ENCODE measurements at places on chromosomes 3 and 15.
A peak's percentile ranks its signal among the peaks of the same experiment; 100 is the strongest.

DNA sequence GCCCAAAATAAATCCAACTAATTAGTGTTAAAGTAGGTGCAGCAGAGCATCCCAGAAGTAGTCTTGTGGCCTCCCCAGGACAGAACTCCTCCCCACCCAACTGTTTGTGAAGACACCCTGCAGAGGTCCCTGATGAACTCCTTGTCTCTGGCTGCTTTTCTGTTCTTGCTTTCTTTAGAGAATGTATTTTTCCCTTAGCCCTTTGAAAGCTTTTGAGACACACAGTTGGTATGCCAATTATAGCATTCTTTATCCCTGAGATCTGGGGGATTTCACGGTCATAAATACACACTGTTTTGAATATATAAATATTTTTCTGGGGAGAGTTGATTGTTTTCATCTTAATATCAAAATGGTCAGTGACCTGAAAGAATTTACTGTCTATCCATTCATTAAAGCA lies 9.8 kb downstream of the TFG start:
- no peak for DNase-seq

DNA sequence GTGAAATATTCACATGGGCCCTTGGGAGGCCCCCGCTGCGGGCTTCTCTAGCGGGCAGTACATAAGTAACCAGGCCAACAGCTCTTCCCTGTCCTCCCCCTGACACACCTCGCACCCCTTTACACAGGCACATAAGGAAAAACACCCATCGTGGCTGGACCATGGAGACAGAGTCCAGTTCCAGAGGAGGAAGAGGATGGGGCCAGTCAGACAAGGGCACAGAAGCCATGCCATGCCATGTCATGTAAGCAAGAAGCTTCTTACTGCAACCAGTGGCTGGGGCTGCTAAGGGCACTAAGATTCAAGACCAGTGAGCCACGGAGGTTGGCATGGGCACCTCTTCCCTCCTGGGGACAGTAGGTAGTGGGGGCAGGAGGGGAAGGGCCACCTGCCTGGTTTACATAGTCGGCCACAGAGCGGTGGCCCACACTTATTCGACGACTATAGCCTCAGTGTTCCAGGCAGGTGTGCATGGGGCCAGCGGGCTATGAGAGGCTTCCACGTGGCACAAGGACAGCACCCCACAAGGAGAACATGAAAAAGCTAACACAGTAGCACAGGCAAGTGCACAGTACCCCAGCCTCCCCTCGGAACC lies 5.7 kb upstream of the CYP11A1 start:
- DNase-seq = no peak

- DNase-seq = no peak
Observed at GRCh38 chr3:171379281-171379680, 80.9 kb downstream of the TNIK start.

- DNase-seq = no peak
Observed at GRCh38 chr3:188518835-188519452, 365.0 kb downstream of the LPP start.

GRCh38 chr3:59831394-59831793 lies 781.6 kb upstream of the CFAP20DC start:
- no peak for DNase-seq

DNA sequence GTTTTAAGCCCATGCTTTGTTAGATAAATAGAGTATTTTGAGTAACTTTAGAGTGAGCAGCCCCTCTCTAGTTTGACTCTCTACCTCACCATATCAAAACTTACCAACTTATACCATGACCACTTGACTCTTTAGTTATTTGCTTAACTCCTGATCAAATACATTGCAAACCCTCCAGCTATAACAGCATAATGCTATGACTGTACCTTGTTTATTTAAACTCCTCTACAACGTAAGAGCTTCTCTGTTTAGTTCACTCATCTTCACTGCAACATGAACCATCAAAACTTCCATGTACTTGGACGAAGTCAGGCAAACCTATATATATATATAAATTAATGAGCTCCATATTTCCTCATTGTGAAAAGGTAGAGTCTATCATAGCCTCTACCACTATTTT lies 218.2 kb downstream of the DPH6 start:
- DNase-seq = no peak

GRCh38 chr15:52083603-52084002 lies 29.0 kb downstream of the BCL2L10 start:
- no peak for DNase-seq

DNA sequence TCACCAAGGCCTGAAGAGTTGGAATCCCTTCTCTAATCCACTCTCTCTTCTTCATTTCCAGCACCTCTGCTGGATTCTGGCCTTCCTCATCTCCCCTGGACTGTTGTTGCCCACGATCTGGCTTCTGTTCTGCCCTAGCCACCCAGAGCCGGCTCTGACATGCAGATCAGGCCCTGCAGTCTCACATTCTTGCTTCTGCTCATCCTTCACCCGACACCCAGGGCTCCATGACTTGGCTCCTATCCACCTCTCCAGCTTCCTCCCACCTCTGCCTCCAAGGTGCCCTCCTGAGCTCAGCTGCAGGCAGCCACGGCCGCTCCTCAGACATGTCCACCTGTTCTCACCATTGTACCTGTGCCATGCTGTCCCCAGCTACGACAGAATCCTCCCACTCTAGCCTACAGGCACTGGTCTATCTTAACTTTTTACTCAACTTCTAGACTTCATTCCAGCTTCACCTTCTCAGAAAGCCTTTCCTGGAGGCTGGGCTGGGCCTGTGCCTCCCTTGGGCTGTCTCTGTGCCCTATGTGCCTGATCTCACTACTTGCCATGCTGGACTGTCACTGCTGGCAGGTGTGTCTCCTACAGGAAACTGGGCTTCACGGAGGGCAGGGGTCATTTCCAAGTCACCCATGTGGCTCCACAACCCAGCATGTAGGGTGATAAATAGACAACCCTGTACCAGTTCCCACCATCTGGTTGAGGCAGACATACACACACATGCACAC lies 16.0 kb upstream of the TBC1D21 start:
- DNase-seq = no peak

- no peak for DNase-seq
Observed at GRCh38 chr3:132517311-132517710, 79.8 kb upstream of the ACKR4 start.

DNA sequence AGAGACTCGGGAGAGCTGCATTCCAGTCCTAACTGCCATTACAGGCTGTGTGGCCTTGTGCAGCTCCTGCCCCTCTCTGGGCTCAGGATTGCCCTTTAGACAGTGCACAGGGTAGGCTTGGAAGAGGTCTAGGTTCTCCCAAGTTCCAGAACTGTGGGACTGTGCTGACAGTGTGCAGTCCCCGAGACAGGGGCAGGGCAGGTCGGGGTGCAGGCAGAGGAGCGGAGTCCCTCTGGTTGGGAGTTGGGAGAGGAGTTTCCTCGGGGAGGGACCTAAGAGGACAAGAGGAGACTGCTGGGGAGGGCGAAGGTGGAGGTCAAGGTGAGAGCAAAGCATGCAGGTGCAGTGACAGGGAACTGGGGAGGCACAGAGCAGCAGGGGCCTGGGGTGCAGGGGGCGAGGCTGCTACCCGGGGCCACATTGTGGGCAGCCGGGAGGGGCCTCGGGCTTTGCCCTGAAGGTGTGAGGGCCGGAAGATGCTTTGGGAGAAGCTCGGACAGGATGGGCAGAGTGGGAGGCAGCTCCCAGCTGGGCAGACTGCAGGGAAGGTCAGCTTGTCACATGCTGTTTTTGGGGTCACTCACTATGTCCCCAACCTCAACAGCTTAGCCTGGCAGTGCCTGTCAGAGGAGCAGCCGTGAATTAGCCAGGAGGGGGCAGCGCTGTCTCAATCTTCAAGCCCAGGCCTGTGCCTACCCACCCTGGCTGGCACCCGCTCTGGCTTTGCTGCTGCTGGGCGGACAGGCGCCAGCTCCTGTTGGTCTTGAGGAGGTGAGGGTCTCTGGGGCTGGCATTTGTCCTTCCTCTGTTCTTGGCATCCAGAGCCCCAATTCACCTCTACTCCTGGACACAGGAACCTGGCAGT lies 15.4 kb upstream of the CSPG4 start:
- peak; percentile 2 for DNase-seq

- DNase-seq = no peak
Observed at GRCh38 chr15:38667890-38668850, 103.6 kb upstream of the RASGRP1 start.

- no peak for DNase-seq
Observed at GRCh38 chr3:27533718-27534573, 49.8 kb upstream of the SLC4A7 start.

DNA sequence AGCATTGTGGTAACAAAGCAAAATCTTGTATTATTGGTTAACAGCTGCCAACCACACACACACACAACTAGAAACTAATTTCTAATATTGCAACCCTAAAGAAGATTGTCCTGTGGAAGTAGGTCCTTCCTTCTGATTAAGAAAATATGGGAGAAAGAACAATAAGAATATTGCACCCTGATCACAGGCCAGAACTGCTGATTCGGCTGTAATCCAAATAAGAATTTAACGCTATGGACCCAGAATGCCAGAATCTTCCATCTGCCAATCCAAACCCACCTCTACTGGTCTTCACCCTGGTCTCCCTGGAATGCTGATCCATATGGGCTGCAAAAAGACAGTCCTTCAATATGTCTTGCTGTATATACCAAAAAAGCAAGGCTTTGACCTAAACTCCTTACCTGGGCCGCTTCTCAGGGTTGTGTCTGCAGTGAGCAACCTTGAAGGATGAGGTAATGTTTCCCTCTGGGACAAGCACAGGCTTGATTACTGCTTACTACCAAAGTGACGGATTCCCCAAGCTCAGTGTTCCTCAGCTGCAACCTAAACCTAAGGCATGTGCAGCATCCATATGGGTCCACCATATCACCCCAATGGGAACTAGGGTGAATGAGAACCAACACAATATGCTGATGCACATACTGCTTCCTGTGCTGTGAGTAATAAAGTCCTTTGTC lies 8.0 kb downstream of the CCDC14 start:
- DNase-seq = no peak

DNA sequence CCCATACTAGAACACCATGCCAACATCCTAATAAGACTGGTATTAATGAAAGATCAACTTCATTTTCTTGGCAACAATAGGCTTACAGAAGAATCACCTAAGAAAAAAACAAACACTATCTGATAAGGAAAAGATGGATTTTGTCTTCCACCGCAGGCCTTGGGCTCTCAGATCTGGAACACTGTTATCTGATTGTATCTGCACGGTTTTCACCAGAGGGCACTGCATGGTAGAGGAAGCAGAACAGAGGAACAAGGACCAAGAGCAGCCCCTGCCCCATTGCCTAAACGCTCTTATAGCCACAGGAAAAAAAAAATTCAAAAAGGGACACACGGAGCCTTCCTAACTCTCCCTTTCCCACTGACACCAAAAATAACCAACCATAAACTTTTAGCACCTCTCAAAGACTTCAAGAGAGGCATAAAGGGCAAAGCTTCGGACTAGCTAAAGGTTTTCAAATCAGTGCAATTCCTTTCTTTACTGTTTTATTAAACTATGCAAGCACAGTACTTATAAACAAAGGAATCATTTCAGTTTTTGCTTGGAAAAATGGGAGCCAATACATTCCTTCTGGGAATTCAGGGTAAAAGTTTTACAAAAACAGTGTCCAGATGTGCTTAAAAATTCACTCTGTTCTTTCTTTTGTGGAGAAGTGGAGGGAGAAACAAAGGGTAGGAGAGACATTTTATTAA lies 23.3 kb downstream of the IL17RD start:
- no peak for DNase-seq

GRCh38 chr15:91548549-91548948 lies 305.0 kb upstream of the SLCO3A1 start:
- no peak for DNase-seq

DNA sequence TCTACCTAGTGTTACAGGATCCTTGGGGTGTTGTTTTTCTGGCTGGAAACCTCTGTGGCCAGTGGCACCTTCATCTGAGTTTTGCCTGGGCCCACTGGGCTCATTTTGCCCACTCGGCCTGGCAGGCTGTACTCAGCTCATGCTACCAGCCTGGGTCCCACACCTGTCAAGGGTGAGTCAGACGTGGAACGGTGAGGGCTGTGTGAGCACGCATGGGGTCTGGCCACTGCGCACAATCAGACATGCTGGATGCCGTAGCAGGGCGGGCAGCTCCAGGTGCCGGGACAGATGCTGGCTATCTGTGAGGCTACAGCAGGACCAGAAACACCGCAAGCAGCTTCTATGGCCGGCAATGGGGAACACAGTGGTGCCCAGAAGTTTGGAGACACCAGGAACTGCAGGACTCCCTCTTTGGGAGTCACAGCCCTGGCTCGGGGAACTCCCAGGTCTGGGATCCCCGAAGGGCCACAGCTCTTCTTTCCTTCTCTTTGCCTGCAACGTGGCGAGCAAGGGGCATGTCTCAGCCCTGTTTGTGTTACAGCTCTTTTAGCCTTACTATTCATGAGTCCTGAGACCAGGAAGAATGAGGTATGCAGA lies 35.9 kb upstream of the DNAJC13 start:
- DNase-seq = no peak

GRCh38 chr3:173395412-173396181 lies 1.9 kb upstream of the NLGN1 start:
- peak; percentile 72 for DNase-seq

DNA sequence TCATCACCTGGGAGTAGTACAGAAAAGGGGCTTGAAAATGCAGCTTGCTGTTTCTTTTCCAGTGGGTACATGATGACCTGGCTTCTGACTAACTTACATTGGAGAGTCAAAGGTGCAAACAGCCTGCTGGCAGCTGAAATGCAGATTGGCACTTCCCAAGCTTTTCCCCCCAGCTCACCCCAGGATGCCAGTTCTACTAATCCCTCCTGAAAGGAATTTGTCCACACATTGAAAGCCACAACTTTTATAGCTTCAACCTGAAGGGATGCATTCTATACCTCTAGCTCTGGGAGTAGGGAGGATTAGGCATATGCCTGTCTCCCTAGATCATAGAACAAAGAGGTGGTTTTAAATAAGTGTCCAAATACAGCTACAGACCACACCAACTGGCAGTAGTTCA lies 281.7 kb downstream of the EFHB start:
- DNase-seq = no peak

DNA sequence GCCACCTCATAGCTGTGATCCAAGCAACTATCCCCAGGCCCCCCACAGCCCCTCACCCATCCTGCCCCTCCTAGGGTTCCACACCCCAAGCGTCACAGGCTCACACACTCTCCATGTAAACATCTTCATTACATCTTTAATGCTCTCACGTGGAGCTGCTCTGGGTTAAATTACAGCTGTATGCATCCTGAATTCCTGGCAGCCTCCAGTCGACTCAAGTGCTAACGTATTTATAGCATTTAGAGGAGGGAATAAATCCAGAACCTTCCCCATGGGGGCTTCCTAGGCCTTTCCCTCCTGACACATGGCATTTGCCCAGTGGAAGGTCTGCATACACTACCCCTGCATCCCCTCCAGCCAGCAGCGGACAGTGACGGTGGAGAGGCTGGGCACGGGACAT lies 9.6 kb downstream of the C3orf18 start:
- no peak for DNase-seq

- no peak for DNase-seq
Observed at GRCh38 chr3:94004301-94004910, 24.0 kb downstream of the STX19 start.

Measured in NCI-H1930 (cell line).